ENCODE measurements at places on chromosomes 12 and 14.

DNA sequence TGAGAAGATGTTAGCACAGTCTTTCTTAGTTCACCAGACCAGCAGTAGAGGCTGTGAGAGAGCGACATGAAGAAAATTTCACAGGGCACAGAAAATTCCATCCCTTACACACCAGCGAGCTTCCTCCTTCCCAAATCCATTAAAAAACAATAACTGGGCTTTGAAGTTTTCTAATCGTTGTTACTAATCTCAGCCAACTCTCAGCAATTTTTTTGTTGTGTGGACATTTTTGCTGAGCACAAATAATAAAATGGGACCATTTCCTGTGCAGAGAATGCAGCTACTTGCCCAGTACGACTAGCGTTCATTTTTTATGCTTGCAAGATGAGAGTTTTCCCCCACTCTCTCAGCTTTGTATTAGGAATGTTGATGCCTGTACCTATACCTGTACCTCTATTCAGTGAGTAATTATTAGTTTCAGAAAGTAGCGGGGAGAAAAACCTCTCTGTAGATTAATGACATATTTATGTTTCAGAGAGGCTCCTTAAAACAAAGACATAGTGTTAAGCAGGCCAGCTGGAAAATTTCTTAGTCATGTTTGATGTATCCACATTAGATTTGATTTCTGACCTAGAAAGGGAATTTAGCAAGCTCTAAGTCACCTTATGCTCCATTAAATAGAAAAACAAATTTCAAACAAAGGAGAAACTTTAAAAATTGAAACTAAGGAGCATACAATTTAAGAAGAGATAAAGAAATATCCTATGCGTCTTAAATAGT lies 146.5 kb downstream of the SRGAP1 start:
- DNase-seq, result no peak

GRCh38 chr14:94127330-94127729 lies 2.1 kb downstream of the IFI27L2 start:
- DNase-seq, result no peak

DNA sequence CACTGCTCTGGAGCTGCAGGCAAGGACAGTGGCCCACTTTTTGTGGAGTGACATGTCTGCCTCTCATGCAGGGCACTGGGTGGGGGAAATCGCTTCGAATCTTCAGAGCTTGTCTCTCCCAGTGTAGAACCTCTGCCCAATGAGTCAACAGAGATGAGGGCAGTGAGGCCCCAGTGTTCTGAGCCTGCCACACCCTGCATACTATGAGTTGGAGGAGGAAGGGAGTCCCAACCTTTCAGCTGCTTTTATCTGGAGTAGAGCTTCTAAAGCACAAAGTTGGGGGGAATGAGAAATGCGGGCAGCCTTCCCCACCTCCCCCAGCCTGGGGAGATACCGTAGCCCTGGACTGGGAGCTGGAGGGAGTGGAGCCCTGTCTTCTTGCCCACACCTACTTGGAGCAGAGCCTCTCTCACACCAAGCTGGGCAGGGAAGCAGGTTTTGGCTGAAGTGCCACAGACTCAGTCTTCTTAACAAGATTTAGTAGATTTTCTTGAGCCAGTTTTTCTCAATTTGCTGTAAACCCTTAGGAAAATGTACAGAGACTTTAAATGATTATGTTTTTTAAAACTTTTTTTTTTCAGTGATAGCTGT lies 159.1 kb downstream of the ADGRD1 start:
- no peak for DNase-seq

DNA sequence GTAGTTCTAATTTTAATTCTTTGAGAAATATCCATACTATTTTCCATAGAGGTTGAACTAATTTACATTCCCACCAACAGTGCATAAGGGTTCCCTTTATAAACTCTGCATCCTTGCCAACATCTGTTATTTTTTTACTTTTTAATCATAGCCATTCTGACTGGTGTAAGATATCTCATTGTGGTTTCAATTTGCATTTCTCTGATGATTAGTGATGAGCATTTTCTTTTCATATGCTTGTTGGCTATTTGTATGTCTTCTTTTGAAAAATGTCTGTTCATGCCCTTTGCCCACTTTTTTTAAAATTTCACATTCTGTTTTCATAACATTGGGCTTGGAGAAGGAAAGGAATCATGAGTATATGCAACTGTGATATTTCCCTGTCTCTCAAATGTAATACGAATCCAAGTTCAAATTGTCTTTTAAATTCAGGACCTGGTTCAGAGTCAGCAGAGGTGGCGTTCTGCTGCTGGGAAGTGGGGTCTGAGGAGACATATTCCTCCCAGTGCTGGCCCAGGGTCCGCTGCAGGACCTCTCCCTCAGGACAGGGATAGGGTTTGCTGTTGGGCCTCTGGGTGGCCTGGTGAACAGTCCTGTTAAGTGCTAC lies 81.2 kb upstream of the ETV6 start:
- DNase-seq, result no peak

GRCh38 chr12:2333491-2334195 lies 280.9 kb downstream of the CACNA1C start:
- DNase-seq, result no peak
